ENCODE measurements at places on chromosomes 16 and 17.

- H3K27me3 ChIP-seq = no peaks in the 10 kb centered on the region
- H3K4me1 ChIP-seq = peaks cover 10% of the 10 kb centered on the region
- peak overlapping the region; percentile 99 for H3K4me3 ChIP-seq
- peaks cover 39% of the 10 kb centered on the region for H3K36me3 ChIP-seq
These were observed 1.9 kb downstream of the GNA13 start for GRCh38 chr17:65054602-65055001.

DNA sequence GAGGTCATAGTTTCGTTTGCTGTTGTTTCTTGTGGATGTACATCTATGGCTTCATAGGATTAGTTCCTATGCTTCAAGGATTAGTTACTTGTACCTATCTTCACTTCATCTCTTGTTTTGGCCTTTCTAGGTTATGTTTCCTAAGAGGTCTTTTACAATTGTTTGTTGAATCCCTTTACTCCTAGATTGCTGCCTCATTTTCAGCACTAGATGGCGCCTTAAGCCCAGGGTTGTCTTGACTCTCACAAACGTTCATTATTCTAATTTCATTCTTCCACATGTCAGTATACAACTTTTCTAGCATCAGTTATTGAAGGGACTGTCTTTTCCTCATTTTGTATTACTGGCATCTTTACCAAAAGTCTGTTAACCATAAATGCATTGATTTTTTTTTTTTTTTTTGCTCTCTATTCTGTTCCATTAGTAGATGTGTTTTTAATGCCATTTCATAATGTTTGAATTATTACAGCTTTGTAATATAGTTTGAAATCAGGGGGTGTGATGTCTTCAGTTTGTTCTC is 45.0 kb upstream of the NACA2 start:
- no peak overlapping the region for H3K27ac ChIP-seq
- no peaks in the 10 kb centered on the region for H3K27me3 ChIP-seq
- H3K36me3 ChIP-seq = no peaks in the 10 kb centered on the region
- no peaks in the 10 kb centered on the region for H3K4me1 ChIP-seq
- no peak overlapping the region for H3K4me3 ChIP-seq

DNA sequence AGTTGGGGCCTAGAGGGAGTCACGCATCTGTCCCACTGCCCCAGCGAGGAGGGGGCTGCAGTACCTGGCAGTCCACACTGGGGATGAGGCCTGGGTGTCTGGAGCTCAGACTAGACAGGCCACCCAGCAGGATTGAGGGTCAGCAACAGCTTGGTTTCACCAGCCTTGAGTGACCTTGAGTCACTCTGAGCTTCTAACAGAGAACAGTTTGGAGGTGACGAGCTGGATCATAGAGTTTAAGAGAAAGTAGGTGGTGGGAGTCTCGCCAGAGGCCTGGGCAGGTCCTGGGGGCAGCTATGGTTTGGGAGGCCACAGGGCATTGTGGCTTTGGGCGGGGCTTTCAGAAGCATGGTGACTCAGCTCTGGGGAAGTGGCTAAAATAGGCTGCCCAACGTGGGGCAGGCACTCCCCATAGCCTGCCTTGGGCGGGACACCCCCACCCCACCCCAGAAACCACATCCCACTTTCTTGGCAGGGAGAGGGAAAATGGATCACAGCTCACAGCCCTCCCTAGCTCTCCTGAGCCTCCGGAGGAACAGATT is 20.5 kb downstream of the CDC42EP4 start:
- H3K4me1 ChIP-seq = peaks cover 65% of the 10 kb centered on the region
- H3K27me3 ChIP-seq = no peaks in the 10 kb centered on the region
- no peaks in the 10 kb centered on the region for H3K36me3 ChIP-seq
- peak overlapping the region; percentile 89 for H3K27ac ChIP-seq

DNA sequence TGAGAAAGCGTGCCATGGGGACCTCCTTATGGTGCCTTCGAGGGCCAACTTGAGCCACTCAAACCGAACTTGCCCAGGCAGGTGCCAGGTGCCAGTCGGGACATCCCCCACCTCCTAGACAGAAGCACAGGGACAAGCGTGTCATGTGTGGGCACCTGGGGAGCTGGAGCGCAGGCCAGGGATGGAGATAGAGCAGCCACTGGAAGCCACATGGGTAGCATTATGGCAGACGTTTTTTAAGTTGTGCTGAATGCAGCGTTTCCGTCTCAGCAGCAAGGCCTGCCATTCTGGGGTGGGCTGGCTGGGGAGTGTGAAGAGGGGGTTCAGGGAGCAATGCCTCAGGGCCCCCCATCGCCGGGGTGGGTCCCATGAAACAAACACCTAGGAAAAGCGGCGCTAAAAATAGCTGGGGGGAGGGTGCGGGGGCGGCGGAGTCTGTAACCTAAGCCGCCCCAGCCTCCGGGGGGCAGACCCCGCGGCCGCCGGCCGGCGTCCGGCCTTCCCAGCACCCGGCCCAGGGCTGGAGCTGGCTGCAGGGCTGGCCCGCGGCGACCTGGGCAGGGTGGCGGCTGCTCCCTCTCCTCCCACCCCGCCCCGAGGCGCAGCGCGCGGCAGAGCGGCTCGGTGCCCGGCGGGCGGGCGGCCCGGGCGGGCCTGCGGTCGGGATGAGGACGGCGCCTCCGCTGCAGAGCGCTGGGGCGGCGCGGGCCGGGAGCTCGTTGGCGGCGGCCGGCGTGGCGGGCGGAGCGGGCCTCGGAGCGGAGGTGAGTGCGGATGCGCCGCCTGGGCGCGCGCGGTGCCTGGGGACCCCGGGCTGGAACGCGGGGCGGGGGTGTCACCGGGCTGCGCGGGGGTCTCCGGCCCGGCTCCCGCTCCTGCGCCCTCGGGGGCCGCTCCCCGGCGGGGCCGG is at the start of gene ZNF469:
TSS of gene ZNF469 (plus strand) at position 469 of the 910 bp plus-strand sequence. CDS start 44,512 bp downstream, outside the sequence.
- no peaks in the 10 kb centered on the region for H3K36me3 ChIP-seq
- H3K27me3 ChIP-seq = no peaks in the 10 kb centered on the region
- no peak within 1 kb of the TSS for H3K27ac ChIP-seq
- H3K4me1 ChIP-seq = peaks cover 6% of the 10 kb centered on the region

GRCh38 chr17:12122075-12122474 is 101.4 kb downstream of the MAP2K4 start:
- no peaks in the 10 kb centered on the region for H3K4me1 ChIP-seq
- H3K36me3 ChIP-seq = peaks cover 15% of the 10 kb centered on the region
- H3K27me3 ChIP-seq = no peaks in the 10 kb centered on the region
- H3K4me3 ChIP-seq = no peak overlapping the region
- DNase-seq = no peak

GRCh38 chr17:69743091-69743490 is 328.6 kb downstream of the MAP2K6 start:
- no peak overlapping the region for H3K27ac ChIP-seq
- DNase-seq = no peak
- H3K36me3 ChIP-seq = no peaks in the 10 kb centered on the region
- no peaks in the 10 kb centered on the region for H3K27me3 ChIP-seq
- no peaks in the 10 kb centered on the region for H3K4me1 ChIP-seq
- no peak overlapping the region for H3K4me3 ChIP-seq

Data from adrenal gland (tissue), 19 donors.